Midbrain (tissue), 1 donor: ENCODE measurements at places on chromosomes 12 and 14.

DNA sequence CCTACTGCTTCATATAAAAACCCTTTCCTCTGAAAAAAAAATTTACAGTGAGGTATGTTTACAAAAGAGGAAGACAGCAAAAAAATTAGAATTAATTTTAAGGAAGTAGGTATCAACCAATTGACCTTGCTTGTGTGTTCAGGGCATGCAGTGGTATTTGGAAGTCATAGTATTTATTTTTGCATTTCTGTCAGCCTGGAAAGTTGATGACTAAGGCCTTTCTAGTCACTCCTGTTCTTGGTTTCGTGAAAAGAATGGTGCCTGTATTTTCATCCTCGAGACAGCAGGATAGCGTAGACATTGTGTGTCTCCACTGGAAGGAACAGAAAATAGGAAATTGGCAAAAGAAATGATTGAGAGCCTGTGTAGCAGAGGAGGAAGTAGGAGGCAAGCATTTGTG lies 24.5 kb downstream of the SLC16A7 start:
- peak; percentile 6 for DNase-seq

DNA sequence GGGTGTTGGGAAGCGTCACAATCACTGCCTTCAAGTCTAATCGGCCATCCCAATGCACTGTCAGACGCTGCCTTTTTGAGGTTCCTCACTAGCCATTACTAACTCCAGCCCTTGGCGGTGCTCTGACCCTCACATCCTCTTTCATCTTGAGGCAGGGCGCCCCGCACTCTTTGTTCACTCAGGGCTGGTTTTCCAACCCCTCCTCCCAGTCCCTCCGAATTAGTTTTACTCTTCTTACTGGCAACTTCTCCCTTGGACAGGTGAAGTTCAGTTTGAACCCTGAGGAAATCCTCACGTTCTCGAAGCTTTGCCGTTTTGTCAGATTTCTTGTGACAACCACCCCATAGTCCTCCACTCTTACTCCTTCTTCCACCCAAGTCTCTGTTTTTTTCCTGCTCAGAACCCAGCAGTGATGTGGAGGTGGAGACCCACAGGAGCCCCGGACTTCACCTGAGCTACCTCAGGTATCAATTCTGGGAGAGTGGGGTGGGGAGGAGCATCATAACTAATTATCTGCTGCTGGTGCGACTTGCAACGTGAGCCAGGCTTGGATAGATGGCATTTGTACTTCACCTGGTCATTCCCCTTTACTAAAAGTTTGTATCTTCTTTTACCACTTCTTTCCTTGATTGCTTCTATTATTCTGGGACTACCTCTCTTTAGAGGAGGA lies 757 bp downstream of the ZC3H10 start:
- no peak for DNase-seq

- no peak for DNase-seq
Observed at GRCh38 chr12:673849-674248, 10.6 kb upstream of the NINJ2 start.

GRCh38 chr12:6038160-6038559 lies 86.3 kb downstream of the VWF start:
- DNase-seq, result peak; percentile 12

- DNase-seq, result no peak
Observed at GRCh38 chr12:89289720-89290119, 62.6 kb downstream of the DUSP6 start.

DNA sequence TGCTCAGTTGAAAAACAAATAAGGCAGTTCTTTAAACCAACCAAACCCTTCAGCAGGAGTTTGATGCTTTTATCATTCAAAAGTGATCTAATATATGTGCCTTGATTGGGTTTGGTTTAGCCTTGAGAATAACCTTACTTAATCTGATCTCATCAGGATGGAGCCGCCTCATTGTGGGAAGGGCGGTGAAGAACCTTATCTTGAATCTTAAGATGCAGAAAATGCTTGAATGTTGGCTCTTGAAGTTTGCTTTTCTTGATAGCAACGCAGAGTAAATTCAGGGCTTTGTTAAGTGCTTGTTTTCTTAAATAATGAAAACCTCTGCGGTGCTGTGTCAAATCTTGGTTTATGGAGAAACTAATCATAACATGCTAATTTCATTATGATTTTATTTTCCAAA lies 138.2 kb downstream of the MON2 start:
- DNase-seq, result no peak

- DNase-seq, result no peak
Observed at GRCh38 chr14:30058401-30058800, 130.8 kb upstream of the PRKD1 start.

- no peak for DNase-seq
Observed at GRCh38 chr14:46540986-46541385, 110.6 kb downstream of the RPL10L start.

- DNase-seq, result no peak
Observed at GRCh38 chr12:130800312-130800711, 38.7 kb downstream of the STX2 start.

DNA sequence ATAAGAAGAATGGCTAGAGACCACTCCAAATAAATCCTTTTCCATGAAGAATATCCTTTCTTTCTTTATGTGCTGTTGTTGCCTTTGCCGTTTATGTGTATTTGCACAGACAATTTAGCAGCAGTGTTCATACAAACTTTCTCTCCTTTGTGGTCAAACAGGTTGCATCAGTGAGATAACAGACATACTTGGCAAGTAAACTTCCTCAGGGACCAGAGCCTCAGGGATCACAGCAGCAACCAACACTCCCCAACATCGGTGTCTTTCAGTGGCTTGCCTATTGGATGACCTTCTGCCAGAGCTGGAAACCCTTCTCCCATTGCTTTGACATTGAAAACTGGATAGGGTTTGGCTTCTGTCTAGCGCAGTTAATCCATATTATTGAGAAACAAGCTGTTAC lies 252.2 kb downstream of the BTG1 start:
- DNase-seq, result no peak

DNA sequence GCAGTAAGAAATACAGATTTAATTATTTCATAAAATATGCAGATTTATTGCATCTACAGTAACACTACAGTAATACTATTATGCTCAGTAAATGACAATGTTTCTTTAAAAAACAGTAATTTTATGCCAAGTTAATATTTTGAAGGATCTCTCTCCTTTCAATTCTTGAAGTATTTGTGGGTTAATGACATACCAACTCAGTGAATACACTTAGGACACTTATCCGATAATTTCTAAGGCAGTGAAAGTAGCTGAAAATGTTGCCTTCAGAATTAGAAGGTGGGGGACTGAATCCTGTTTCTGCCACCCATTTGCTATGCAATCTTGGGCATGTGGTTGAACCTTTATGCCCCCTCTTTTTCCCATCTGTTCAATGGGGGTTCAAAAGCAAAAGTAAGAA lies 24.8 kb upstream of the IFNG-AS1 start:
- no peak for DNase-seq

DNA sequence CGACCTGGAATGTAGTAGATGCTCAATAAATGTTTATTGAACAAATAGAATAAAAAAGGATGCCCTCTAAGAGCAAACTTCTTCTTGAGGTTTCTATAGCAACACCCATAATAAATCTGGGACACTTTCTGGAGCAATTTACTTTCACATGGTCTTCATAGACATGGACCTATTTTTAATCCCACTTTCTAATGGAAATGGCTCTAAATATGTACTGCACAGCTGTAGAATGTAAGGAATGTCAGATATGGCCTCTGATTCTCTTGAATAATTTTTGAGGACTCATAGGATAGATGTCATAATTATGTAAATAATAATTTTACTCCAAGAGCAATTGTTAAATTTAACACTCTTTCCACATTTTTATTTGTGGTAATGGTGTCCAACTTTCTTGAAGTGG lies 133.5 kb upstream of the DAAM1 start:
- DNase-seq, result no peak

DNA sequence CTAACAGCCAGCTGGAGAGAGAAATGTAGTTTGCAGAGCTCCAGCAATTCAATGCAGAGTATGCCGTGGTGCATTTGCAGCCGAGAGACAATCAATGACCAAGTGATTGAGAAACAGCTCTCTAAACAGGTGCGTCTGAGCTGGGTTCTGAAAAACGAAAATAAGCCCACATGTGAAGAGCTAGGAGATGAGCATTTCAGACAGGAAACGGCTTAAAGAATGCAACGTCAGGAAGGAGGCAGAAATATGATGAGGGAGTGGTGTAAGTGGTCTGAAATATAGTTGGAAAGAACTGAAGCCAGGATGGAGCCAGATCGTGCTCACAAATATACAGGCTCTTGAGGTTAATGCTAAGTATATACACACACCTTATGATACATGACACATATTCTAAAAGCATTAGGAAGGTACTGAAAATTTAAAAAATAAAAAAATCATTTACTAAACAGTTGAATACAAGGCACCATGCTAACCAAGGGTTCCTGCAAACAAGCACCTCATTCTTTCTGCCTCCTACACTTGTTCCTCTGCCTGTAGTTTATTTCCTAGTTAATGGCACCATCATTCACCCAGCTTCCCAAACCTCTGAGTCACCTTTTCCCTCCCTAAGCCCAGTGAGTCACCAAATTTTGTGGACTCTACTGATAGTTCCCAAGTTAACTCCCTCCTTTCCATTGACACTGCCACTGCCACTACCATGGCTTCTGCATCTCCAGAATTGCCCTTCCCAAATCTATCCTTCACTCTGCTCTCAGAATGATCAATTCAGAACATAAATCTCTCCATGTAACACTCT lies 2.3 kb upstream of the GARIN2 start:
- no peak for DNase-seq

- no peak for DNase-seq
Observed at GRCh38 chr14:65789363-65789762, 376.8 kb downstream of the FUT8 start.

DNA sequence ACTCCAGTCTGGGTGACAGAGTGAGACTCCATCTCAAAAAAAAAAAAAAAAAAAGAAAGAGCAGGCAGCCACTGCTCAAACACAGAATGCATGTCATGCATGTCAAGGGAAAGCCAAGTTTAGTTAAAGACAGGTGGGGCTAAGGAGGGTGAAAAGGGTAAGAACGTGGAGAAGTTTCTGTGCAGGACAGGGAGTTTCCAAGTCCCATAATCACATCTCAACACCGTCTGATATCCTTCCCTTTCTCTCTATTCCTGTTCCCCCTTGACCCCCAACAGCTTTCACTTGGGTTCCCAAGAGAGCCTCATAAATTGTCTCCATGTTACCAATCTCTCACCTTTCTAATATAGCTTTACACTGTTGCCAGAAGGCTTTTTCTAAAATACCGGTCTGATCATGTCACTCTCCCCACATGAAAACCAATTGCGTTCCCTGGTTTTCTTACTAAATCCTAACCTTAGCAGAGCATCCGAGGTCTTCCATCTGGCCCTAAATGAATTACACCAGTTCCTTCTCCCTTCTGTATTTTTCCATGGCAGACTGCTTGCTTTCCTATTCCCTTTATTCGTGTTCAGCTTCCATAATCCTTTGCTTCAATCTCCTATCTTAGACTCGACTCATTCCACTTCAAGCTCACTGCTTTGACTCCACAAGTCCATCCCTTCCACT lies 37.0 kb downstream of the LIMA1 start:
- DNase-seq, result no peak

GRCh38 chr12:32586390-32586789 lies 92.7 kb upstream of the DNM1L start:
- no peak for DNase-seq

- DNase-seq, result no peak
Observed at GRCh38 chr14:52860209-52860608, 68.8 kb upstream of the GNPNAT1 start.

GRCh38 chr12:9707864-9708808 lies 24.8 kb downstream of the CLECL1 start:
- peak; percentile 59 for DNase-seq

GRCh38 chr12:94165670-94166364 lies 17.4 kb downstream of the PLXNC1 start:
- DNase-seq, result no peak

- DNase-seq, result no peak
Observed at GRCh38 chr14:60195179-60195810, 30.1 kb upstream of the DHRS7 start.

- no peak for DNase-seq
Observed at GRCh38 chr12:52245962-52246569, 13.0 kb downstream of the KRT7 start.
